NCI-H1436 treated with DMSO at 0.1 percent for 48 hours (cell line): ENCODE measurements at places on chromosomes 7 and 10.

- DNase-seq: no peak
These were observed 8.6 kb downstream of the YAE1 start for GRCh38 chr7:39574673-39575349.

DNA sequence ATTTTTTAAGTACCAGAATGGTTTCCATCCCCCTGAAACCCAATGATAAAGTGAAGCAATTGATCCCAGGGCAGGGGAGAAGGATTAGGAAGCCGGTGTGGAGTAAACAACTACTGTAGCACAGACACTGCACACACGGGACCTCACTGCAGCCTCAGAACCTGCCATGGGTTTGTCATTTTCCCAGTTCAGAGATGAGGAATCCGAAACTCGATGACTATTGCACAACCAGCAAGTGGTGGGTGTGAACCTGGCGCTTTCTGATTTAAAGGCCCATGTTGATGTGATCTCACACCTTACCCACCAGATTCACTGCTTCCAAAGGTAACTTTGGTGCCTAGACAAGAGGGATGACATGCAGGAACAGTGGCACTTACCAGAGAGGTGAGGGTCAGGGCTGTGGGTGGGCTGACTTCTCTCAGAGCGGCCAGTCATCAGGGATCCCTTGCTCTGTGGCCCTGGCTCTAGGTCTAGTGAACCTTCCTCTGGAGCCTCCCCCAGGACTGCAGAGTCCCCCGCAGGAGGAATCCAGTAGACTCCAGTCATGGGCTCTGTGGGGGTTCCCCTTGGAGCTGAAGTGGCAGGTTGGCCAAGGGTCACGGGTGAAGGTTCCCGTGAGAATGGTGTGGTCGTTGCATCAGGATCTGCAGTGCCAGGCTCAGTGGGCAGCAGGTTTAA, 62.8 kb downstream of the PKD1L1 start:
- DNase-seq: no peak

GRCh38 chr10:72759584-72759983, 67.6 kb downstream of the MCU start:
- DNase-seq: no peak

DNA sequence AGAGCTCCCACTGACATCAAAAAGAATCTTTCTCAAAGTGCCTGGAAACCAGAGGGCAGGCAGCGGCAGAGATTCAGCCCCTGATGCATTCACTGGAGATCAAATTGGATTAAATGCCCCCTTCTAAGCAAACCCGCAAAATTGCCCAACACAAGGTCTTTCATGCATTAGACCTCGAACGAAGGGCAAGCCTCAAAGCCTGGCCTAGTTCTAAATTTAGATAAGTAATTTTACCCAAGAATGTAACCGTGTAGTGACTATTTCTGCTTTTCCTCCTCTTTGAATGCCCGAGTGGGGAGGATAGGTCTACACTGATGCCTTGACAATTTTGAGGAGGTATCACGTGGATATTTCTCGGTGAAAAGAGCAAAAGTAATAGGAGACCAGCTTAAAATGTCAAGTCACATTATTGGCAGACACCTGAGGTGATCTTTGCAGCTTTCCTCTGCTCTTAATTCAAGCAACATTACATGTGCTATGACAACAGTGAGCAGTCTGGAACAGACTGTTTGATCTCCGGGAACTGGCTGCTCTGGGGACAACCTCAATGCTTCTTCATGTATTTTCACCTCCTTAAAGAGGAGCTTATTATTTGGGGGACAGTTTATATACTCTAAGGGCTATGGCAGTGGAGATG, 1263.5 kb upstream of the AUTS2 start:
- no peak for DNase-seq

DNA sequence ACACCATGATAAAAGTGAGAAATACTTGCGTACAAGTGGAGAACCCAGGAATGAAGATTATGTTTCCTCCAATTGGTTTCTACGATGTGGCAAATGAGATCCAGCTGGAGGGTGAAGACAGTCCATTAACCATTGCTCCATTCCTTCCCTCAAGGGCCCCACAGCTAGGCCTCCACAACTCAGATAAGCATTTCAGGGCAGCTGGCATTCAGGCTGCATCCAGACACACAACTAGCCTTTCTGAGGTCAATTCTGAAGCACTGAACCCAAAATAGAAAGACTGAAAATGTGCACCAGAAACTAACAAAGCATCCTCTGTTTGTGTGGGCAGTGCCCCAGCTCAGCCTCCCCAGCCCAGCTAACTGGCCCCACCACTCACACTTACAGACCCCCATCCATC, 94.8 kb downstream of the GSAP start:
- DNase-seq: no peak

- DNase-seq: no peak
These were observed 33.5 kb downstream of the HTRA1 start for GRCh38 chr10:122494833-122495232.

DNA sequence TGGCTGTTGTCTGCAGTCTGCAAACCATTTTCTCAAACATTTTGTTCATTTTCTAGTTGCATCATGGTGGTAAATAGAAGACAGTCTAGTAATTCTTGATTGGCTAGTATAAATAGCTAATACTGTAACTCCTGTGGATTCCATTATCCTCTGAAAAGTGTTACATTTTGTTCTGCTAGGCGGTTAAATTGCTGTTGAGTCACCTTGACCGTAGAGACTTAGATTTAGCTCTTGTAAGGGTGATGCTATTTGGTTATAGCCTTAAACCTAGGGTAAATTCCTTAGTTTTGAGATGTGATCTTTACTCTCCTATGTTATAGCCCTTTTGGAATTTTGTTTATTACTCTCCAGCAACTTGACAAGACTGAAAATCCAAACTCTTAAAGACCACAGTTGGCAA, 58.8 kb downstream of the SHOC2 start:
- no peak for DNase-seq

DNA sequence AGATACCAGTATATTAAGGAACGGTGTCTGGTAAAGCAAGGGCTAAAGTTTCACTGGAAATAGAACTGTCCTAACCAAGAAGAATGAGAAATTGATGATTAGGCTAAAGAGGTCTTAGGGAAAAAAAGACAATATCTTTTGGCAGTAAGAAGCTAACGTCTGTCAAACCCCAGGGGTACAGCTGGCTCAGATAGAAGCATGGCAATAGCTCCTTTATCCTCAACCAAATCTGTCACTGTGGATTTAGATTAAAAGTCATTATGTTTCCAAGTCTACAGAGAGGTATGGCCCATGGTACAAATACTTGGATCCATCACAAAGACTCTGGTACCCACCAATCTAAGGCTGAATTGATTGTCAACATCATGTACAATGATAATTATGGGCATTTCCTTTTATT, 8.6 kb upstream of the SLC16A9 start:
- DNase-seq: no peak

- DNase-seq: no peak
These were observed 213.9 kb upstream of the LRRN3 start for GRCh38 chr7:110877016-110877415.

- DNase-seq: no peak
These were observed 137.4 kb downstream of the HGF start for GRCh38 chr7:81632418-81632817.

GRCh38 chr7:92794391-92794790, 42.0 kb downstream of the CDK6 start:
- DNase-seq: no peak

GRCh38 chr7:8295638-8296361, 33.8 kb upstream of the ICA1 start:
- peak; percentile 91 for DNase-seq

GRCh38 chr7:150845421-150845861, 6.9 kb upstream of the AOC1 start:
- DNase-seq: no peak

DNA sequence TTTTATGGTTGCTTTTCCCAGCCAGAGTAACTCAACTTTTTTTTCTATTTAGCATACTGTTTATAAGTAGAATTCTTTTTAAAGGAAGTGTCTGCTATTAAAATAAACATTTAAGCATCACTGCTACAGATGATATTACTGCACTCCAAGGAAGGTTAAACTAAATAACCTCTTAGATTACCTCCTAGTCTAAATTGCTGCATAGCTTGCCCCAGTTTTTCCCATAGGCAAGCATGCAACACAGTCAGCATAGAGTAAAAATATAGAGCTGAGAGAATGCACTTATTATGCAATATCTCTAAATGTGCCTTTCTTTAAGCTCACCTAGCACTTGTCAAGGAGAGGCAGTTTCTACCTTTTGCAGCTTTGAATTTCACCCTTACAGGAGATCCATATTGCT, 1392.4 kb upstream of the CELF2 start:
- no peak for DNase-seq

- DNase-seq: no peak
These were observed 31.5 kb downstream of the ASB13 start for GRCh38 chr10:5634918-5635317.

GRCh38 chr7:50595491-50596102, 30.4 kb upstream of the DDC start:
- peak; percentile 15 for DNase-seq

- DNase-seq: no peak
These were observed 120.9 kb downstream of the SEMA3D start for GRCh38 chr7:85065888-85066485.

DNA sequence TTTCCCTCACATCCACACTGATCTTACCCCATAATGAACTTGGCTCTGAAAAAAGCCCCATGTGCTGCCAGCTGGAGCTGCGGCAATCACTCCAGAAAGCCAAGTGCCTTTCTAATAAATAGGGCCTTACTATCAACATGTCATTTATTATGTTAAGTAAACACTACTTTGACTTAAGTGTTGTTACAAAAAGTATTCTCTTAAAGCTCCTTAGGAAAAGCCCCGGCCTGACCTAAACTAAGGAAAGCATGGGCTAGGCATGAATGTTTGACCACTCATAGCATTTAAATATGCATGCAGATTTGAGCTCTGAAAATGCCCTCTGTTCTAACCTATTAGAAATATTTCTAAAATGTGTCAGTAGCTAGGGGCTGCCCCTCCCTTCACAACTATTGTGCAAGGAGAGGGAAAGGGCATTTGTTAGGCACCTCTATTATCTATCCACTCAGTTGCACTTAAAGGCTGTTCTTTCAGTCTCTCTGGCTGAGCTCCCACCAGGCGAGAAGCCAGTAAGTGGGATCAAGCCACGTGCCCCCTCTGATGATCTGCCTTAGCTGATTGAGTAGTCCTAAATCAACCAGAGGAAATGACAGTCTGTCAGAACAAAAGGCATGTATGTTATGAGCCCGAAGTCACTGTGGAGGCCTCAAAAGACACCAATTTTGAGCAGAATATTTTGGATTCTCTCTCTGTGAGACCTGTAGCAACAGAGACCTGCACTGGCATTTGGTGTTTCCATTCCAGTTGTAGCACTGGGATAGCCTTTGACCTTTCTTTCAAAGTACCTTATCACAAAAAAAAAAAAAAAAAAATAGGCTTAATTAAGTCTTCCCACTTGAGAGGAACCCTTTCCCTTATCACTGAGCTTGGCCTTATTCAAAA, 77.1 kb downstream of the ITGB8 start:
- DNase-seq: peak; percentile 87

GRCh38 chr7:38257350-38257677, 16.1 kb downstream of the TARP start:
- no peak for DNase-seq

DNA sequence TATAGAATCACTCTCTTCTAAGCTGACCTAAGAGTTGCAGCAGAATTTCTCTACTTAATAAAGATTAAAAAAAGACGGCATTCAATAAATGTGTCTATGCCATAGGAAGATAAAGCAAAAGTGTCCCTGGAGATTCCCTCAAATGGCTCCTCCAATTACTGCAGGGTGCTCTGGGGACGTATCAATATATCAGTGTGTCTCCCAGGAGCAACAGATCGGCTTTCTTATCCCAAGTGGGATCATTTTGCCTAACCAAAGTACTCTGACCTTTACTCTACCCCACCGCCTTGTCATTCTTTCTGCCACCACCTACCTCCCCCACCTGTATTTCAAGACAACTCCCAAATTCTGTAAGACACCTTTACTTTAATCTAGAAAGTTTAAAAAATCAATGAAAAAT, 202.0 kb upstream of the SEMA3C start:
- peak; percentile 20 for DNase-seq

DNA sequence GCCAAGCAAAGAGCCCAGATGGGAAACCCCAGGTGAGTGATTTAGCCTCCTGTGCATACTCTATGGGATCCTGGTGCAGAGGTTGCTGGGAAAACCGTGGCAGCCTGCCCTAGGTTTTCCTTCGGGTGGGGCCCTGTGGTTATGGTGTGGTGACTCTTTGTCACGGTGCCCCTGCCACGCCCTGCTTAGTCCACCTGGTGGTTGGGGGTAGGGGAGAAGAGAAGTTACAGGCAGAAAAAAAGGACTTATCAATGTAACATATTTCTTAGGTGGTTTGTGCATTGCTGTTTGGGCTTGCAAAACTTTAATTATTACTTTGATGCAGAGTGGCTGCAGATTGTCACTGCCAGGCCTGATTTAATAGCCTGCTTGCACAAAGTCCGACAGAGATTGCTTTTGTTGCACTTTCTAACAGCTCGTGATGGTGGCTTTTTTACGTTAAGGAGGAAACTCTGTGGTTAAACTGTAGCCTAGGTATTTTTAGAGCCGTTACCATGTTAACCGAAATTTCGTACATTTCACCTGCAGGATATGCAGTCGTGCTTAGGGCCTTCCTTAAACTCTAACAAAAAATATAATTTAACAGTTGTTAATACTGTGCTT, 197.4 kb downstream of the RNLS start:
- DNase-seq: no peak

DNA sequence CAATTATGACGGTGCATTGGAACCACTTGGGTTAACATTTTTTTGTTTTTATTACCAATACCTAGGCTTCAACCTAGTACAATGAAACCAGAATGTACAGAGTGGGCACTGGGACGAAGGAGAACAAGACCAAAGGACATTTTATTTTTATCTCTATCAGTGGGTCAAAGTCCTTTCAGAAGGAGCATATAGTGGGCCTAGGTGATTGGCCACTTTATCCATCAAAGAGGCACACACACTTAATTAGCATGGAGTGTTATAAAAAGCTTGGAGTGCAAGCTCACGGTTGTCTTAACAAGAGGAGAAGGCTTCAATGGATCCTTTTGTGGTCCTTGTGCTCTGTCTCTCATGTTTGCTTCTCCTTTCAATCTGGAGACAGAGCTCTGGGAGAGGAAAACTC, at the start of gene CYP2C19:
Gene CYP2C19, plus strand, starts transcription at position 289 of the 400 bp plus-strand sequence. Its CDS starts 25 bp downstream, at position 314.
- DNase-seq: no peak

GRCh38 chr7:133234961-133235875, 17.7 kb upstream of the EXOC4 start:
- DNase-seq: peak; percentile 19

GRCh38 chr7:149214020-149214720, 18.8 kb downstream of the ZNF282 start:
- no peak for DNase-seq
